Central memory CD4-positive, alpha-beta T cell (primary cell): ENCODE measurements at places on chromosomes 3 and 15.
A peak's percentile ranks its signal among the peaks of the same experiment; 100 is the strongest.

DNA sequence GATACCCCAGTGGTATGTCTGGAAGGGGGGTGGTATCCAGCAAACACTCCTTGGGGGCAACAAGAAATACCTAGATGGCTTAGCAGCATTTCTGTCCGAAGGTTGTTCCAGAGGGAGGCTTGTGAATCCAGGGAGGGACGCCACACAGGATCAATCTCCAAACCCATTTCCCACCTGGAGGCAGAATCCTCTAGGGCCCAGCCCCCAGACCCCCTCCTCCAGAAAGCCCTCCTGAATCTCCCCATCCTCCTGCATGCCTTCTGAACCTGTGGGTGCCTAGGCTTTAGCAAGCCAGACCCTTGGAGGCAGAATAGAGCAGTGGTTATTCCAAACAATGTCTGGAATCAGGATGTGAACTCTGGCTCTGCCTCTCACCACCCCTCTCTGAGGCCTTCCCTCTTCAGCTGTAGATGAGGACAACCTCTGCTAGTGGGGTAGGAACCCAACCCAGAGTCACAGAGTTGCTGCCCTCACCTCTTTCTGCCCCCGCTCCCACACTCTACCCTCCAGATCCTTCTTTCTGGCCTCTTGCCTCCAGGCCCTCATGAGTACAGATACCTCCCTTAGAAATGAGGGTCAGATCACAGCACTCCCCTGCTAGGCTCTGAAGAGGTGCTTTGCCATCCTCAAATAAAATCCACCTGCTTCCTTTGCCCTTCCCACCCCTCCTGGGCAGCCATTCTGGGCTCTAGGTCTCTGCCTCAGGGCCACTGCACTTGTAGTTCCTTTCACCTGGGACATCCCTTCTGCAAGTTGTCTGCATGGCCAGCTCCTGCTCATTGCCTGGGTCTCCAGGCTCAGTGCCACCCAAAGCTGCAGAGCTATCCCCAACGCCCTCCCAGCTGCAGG lies 8.1 kb downstream of the CISH start:
- no peak for DNase-seq

DNA sequence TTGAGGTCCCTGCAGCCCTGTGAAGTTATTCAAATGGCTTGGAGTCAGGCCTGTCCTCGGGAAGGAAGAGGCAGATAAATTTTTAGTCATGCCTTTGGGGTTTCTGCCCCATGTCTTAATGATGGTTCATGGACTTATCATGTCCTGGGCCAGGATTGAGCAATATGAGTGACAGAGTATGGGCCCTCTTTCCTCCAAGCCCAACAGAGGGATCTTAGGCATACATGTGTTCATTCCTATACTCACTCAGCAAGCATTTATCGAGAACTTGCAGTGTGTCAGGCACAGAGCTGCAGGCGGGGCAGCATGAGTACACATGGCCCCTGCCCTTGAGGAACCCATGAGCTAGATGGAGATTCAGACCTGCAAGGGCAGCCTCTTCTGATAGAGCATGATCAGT lies 6.2 kb downstream of the ESYT3 start:
- no peak for DNase-seq

DNA sequence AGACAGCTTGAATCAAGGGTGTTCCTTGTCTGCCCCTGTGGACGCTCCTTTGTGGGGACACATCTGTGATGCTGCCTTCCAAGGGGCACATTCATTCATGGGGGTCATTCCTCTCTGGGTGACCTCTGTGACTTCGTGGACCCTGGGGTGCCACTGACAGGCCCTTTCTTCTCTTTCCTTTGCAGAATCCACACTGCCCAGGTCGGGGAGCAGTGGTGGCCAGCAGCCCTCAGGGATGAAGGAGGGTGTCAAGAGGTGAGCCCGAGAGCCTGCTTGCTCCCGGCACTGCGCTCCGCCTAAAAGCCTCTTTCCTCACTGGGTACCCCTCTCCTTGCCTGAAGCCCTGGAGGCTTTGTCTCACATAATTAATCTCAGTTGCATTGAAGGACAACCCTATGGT lies 26.3 kb downstream of the CHCHD6 start:
- DNase-seq = no peak

GRCh38 chr3:4985330-4986174 lies 6.3 kb downstream of the BHLHE40 start:
- no peak for DNase-seq

DNA sequence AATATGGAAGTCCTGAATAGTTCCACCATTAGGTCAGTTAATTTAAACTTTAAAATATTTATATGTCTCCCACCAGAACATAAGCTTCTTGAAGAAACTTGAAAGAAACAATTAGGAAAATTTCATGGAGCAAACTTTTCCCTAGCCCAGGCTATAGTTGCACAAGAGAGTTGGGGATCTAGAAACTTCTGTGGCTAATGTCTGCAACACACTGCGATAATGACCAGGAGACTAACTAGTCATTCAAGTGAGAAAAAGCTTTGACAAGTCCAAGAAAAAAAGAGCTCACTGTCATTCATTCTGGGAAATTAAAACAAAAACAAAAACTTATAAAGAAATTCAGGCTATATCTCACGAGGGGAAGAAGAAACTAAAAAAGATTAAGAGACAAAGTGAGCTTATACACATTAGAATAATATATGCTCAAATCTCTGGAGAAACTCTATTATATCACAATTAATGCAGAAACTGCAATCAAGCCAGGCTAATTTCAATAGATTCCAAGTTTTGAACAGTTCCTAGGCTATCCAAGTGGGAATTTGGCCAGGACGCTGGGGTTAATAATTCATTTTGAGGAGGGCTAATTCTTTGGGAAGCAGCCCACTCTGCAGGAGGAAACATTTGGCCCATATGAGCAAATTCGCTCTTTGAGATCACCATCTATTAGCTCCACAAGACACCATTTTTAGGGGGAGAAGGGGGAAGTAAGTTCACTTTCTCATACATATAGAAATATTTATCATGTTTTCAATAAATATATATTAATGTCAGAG lies 134.6 kb downstream of the MEIS2 start:
- no peak for DNase-seq

DNA sequence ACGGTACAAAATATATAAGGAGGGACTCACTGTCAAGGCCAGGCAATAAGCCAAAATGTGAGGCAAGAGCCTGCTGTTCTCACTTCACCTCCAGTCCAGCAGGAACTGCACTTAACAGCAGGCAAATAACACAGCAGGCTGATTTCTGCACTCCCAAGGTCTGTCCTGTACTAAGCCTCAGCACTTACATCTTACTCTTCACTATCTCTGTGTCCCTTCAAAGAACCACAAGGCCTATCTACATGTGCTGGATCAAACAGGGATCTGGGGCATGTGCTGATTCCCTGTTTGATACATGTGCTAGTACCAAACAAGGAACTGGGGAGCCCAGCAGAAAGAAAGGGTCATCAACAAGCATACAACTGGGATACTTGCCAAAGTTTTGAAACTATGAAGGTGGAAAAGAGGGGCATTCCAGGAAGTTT lies 22.2 kb downstream of the UACA start:
- DNase-seq = no peak

DNA sequence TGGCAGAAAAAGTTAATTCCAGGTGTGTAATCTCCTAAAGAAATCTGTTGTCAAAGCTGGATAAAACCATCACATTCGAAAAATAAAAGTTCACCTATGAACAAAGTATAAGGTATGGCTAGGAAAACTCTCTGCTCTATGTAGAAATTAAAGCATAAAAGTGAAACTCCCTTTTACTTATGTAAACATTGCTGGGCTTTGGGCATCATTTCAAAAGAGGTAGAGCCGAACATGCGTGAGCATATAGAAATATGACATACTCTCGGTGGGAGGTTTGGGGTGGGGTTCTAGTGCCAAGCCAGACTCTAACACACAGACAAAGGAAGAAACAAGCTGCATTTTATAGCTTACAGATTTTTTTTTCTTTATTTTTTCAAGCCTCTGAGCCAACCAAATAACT lies 306.8 kb upstream of the ATP11B start:
- DNase-seq = no peak

- peak; percentile 25 for DNase-seq
Measured at GRCh38 chr15:51775967-51776816, 24.8 kb downstream of the TMOD2 start.

DNA sequence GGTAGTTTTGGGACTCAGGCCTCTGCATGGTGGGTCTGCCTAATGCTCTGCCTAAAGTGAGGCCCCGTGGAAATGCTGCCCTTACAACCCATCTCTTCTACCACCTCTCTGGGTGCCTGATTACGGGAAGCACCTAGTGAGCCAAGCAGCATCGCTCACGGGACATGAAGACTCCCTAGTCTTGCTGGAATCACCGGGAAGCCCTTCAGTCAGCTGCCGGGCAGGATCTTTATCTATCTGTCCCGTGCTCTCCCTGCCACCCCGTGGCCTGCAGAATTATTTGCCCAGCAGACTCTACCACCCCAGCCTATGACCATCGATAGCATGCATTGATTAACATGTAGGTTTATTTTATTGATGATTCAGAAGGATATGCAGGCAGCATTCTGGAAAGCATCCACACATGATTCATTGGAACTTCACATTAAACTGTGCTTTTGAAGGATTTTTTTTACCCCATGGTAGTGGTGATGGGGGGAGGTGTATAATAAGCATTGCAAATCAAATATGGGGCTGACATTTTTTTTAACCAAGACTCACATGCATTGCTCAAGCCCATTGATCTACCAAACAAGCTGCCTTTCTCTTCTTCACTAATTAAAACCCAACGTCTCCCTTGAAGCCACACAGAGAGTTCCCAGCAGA lies 63.1 kb downstream of the ATP2B2 start:
- DNase-seq = no peak

- no peak for DNase-seq
Measured at GRCh38 chr15:39265261-39265660, 315.6 kb upstream of the THBS1 start.

- no peak for DNase-seq
Measured at GRCh38 chr3:115615001-115615814, 8.1 kb upstream of the GAP43 start.
